ENCODE measurements at places on chromosomes 1 and 21.

- peak; percentile 64 for DNase-seq
Observed at GRCh38 chr1:983798-984475, 2.0 kb upstream of the PERM1 start.

DNA sequence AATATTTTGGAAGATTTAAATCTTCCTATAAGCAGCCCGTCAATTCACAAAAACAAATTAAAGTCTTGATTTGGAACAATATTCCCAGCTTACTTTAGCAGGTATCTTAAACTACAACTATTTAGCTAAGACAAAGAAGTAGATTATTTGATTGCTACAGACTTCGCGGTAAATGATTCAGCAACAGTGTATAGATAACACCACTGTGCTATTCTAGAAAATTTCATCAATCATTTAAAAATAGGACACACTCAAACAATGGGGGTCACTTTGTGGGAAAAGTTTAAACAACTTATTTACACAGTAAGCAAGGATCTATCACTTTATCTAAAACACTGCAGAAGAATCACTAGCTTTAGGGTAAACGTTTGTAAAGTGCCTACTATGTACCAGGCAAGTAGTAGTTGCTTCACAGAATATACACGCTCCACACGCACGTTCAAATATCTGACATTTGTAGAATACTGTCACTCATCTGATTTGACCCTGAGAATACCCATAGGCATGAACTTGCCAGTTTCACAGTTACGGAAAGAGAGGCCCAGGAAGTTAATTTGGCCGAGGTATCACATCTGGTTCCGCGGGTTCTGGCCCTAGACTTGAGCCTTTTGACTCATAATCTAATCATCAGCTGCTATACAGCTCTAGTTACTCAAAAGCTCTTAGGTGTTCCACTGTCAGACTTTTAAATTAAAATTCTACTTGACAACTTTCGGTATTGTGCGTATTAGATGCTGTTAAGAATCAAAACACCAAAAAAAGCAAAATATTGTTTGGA, 876 bp downstream of the DENND2C start:
- DNase-seq = no peak

DNA sequence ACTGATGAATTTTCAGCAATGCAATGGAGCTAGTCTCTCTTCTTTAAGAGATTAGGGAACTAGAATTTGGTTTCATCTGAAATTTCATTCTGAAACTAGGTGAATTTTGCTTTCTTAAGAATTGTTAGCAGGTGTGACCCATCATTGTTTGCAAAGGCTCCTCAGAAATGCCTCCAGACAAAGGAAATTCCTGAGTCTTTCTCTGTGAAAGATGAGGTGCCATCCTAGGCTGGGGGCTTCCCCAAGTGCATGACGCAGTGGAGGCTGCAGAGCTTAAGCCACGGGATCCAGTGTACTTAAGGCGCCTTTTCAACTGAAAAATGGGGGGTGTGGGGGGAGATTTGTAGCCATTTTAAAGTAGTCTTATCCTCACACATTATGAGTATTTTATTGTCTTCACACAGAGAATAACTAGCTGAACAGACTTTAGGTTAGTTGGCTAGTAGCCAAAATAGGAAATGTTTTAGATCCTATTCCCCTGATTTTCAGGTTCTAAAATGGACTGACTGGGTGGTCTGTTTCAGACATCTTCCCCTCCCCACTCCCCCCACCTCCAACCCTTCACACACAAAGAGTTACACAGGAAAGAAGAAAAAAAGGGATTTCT, 202.0 kb downstream of the NFIA start:
- DNase-seq = no peak

GRCh38 chr1:1157914-1158710, 15.6 kb upstream of the TTLL10 start:
- no peak for DNase-seq

GRCh38 chr1:74714429-74715235, 18.2 kb downstream of the CRYZ start:
- DNase-seq = no peak

- no peak for DNase-seq
Observed at GRCh38 chr21:42234041-42234440, 15.1 kb downstream of the ABCG1 start.

DNA sequence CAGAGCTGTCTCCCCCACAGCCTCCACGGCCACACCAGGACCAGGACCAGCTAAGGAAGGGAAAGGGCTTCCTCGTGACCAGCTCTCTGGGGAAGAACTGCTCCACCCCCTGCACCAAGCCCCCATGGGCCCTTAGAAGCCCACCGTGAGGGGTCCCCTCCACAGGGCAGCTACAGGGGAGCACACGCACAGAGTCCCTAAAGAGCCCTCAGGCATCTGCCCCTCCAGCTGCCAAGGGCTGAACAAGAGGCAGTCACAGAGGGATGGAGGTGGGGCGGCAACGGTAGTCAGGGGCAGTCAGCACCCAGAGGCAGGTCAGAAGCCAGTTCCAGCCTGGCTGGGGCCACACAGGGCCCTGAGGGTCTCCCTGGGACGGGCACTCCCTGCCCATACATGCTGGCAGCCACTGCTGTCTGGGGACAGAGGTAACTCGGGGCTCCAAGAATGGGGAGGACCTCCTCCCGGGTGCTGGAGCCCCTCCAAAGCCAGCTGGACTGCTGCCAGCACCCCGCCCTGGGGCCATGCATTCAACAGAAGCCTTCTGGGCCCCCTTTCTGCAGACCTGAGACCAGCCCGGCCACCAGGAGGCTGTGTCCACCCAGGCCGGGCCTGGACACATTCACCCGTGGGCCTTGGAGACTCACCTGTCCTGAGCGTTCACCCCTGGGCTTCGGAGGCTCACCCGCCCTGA, 18.7 kb downstream of the SLC19A1 start:
- DNase-seq = no peak

DNA sequence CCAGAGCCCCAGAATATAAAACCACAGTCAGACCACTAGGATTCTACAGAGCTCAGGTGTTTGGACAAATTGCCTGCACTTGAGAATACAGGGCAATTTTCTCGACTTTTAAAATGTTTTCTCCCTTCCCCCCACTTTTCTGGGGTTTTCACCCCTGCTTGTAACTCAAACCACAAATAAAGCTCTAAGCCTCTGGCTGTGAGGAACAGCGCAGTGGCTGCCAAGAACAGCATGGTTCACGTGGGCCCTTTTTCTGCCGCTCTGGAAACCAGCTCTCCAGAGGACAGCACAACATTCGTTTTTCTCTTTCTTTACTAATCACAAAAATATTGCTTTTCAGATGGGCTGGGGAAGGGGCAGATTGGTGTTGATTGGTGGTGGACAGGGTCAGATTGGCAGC, 102.2 kb upstream of the JUN start:
- DNase-seq = no peak

DNA sequence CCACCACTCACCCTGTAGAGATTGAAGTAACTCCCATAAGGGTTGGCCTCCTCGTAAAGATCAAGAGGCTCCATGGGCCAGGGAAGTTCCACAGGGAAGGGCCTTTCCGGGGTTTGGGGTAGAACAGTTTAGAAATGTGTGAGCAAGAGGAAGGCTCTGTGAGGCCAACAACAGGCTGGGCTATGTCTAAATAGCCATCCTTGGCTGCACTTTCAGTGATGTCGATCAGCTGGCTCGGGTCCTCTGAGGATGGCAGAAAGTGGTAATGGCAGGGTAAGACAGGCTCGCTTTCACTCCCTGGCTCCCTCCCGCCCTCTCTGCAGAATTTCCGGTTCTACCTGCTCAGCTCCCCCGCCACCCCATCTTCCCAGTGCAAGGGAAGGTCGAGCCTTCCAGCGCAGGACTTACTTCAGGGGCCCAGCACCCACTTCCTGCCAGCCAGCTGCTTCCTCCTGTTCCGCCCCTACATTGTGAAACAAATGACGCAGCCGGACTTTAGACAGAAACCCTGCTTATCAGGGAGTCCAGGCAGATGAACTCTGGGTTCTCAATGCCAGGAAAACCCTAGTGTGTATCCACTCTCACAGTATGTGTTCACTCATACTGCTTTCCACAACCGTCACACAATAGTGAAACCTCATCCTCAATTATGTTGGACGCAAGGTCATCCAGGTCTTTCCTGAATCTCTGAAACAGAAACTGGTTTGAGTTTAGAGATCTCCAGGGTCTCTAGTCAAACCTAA, 7.3 kb downstream of the F11R start:
- peak; percentile 63 for DNase-seq

DNA sequence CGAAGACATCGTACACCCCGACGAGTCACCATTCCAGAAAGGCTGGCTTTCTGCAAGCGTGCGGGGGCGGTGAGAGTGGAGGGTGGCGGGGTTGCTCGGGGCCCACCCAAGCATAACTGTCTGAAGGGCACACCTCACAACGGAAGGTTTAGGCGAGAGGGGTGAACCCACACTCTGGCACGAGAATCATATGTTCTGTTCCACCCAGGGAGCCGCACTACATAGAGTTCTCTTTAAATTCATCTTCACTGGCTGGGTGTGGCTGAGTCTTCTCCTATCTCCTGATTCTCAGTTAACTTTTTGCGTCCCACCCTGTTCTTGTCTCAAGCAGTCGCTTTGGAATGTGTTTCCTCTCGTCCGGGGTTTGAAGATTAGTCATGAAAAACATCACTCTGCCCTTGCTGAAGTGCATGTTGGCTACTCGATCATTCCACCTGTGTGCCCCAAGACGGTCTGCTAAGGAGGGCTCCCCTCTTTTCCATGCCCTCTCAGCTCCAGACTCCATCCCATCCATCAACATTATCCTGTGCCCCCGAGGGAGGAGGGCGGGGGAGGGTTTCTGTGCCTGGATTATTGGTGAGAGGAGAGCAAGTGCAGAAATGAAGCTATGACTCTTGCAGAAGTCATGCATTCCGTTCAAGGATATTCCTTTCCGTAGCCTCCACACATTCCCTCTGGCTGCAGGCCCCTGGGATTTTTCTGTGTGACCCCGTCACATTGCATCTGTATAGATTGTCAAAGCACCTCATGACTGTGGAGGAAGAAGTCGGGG, 53.5 kb upstream of the CD34 start:
- DNase-seq = no peak

DNA sequence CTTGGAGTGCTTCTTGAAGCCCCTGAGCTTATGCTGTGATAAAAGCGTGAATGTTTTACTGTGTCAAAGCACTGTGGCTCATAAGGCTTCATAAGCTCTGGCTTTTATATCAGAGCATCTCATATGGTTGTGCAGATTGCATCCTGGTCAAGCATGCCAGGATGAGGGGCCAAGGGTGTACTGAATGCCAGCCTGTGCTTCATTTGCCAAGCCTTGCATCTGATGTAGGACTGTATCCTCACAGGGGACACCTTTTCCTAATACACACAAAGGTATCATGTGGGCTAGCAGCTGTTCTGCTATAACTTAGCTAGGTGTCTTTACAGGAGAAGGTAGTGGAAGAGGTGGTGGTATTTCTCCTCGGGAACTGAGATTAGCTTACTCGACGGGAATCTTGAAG, 134.7 kb downstream of the ST6GALNAC3 start:
- DNase-seq = no peak

DNA sequence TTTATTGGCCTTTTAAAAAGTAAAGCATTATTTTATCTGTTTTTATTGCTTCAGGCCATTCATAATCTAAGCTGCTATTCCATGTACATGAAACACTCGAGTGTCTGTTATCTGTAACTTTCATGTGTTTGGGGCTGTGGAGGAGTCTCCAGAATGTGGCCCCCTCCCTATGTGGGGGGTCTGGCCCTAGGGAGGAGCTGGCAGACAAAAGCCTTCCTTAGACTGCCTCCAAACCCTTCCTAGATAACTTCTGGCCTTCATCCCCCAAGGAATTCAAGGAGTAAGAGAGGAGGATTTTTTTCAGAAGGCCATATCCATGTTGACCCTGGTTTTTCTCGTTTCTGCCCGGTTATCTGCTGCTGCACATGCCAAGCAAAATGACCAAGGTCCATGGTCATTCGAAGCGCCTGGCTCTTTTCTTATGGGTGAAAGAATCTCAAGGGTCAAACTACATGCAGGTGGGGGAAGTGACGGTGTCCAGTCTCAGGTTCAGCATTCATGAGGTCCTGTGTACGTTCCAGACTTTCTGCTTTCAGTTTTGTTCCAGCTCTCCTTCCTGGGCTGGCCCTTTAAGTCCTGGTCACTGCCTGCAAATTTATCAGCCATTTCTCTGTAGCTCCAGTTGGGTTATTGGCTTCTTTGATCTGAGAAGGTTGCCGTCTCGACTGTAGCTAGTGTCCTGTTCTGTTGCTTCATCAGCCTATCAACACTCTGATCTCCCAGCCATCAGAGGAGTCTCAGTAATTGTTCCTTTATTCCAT, 8.3 kb downstream of the TENT5C start:
- no peak for DNase-seq

DNA sequence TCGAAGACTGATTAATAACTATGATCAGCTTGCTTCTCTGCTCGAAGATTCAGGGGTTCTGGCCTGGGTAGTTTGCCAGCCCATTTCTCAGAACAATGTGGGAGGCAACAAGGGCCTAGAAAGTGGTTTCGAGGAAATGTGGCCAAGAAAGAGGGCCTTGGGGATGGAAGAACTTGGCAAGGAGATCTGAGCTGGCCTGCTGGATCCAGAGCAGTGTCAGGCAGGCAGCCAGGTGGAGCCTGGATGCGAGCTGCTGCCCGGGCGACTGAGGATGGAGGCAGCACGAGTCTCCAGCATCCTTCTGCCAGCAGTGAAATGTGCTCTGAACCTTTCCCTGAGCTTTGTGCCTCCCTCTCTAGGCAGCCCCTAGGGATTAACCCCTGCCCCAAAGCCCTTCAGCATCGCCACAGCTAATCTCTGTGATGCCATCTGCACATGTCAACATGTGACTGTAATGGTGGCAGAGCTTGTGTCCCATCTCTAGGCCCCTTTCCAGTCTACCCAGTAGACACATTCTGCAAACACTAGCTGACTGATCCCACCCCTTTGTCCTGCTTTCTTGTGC, 61.0 kb upstream of the NEK2 start:
- no peak for DNase-seq

GRCh38 chr1:18749569-18749968, 109.9 kb downstream of the TAS1R2 start:
- DNase-seq = no peak

GRCh38 chr1:156157506-156157905, 4.1 kb downstream of the SEMA4A start:
- DNase-seq = no peak

DNA sequence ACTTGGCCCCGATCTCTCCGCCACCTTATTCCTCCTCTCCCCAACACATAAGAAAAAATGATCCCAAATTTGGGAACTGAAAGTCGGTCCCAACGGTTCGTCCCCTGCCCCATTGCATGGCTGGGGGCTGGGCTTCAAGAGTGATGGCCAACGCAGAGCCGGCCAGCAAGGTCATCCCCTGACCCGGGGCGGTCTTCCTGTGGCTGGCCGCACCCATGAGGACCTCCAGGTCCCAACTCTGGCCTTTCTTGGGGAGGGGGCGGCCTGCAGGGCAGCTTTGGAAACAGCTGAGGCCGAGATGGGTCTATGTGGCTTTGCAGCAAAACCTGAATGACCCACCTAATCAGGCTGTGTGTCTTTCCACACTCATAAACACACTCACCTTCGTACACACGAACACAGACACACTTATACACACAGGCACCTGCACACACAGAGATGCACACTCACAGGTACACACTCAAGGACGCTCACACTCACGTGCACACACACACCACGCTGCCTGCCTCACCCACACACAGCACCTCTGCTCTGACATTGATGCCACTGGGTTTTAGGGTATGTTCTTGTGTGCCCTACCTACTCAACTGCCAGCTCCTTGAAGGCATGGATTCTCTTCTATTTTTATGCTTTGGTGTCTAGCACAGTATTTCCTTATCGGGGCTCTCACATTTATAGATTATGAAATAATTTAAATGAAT, 562 bp downstream of the DYNLT5 start:
- DNase-seq = no peak

All from stimulated activated CD4-positive, alpha-beta T cell treated with anti-CD3 and anti-CD28 coated beads, Interleukin-4, amount 100 ng/mL, for 24 hours (primary cell).